ENCODE measurements at places on chromosomes 7 and 10. TPM values are rescaled to one million over a fixed set of nuclear protein-coding genes. Genes with fewer than 3 reads are reported as not detected.

SCART1 gene
- polyA plus RNA-seq: not detected

MMP21 gene
- 0.10 TPM for polyA plus RNA-seq

TSPAN33 gene
- polyA plus RNA-seq: 17.6 TPM

ZNF680 gene
- polyA plus RNA-seq: 27.3 TPM

BICC1 gene
- 0.94 TPM for polyA plus RNA-seq

PDZD7 gene
- polyA plus RNA-seq: 1.7 TPM

RFC2 gene
- 55.3 TPM for polyA plus RNA-seq

DYNC1I1 gene
- polyA plus RNA-seq: 1.9 TPM

ERCC6 gene
- 4.0 TPM for polyA plus RNA-seq

NANOS1 gene
- 2.2 TPM for polyA plus RNA-seq

HOXA2 gene
- polyA plus RNA-seq: not detected

SSC4D gene
- polyA plus RNA-seq: 9.7 TPM

NEURL1 gene
- 0.71 TPM for polyA plus RNA-seq

SP8 gene
- 3.4 TPM for polyA plus RNA-seq

NEUROD6 gene
- not detected for polyA plus RNA-seq

TAX1BP1 gene
- 87.9 TPM for polyA plus RNA-seq

PTPRN2 gene
- 1.4 TPM for polyA plus RNA-seq

NPTX2 gene
- 8.2 TPM for polyA plus RNA-seq

C10orf105 gene
- polyA plus RNA-seq: 0.19 TPM

ENTPD1 gene
- polyA plus RNA-seq: 2.5 TPM

JCAD gene
- 0.78 TPM for polyA plus RNA-seq

MLXIPL gene
- polyA plus RNA-seq: 13.1 TPM

ADAM22 gene
- polyA plus RNA-seq: 2.8 TPM

CALML5 gene
- 0.26 TPM for polyA plus RNA-seq

ITGB8 gene
- 0.71 TPM for polyA plus RNA-seq

CACNB2 gene
- 5.0 TPM for polyA plus RNA-seq

MMD2 gene
- 0.11 TPM for polyA plus RNA-seq

SPRN gene
- polyA plus RNA-seq: 0.31 TPM

ZNF862 gene
- polyA plus RNA-seq: 0.64 TPM

DRGX gene
- polyA plus RNA-seq: not detected

TMEM229A gene
- polyA plus RNA-seq: 0.94 TPM

NUTM2B gene
- not detected for polyA plus RNA-seq

USP54 gene
- 15.1 TPM for polyA plus RNA-seq

GRB10 gene
- 35.0 TPM for polyA plus RNA-seq

EGFR gene
- polyA plus RNA-seq: 1.5 TPM

INTS15 gene
- 7.0 TPM for polyA plus RNA-seq

SUN3 gene
- not detected for polyA plus RNA-seq

ASB10 gene
- not detected for polyA plus RNA-seq

SYCE1 gene
- 0.53 TPM for polyA plus RNA-seq

WNT16 gene
- polyA plus RNA-seq: 0.50 TPM

CALML3 gene
- polyA plus RNA-seq: not detected

LIMK1 gene
- polyA plus RNA-seq: 13.0 TPM

CTNNA3 gene
- polyA plus RNA-seq: 0.71 TPM

MGAM2 gene
- not detected for polyA plus RNA-seq

DGKB gene
- polyA plus RNA-seq: 4.8 TPM

LIPA gene
- polyA plus RNA-seq: 36.5 TPM
